Gastrocnemius medialis (tissue), 4 donors: ENCODE measurements at places on chromosomes 6 and 20. TPM values are rescaled to one million over a fixed set of nuclear protein-coding genes. Genes with fewer than 3 reads are reported as not detected.

- H3K27me3 ChIP-seq: no peaks in the 10 kb centered on the region
- peak overlapping the region; percentile 41 for H3K27ac ChIP-seq
- H3K4me1 ChIP-seq: no peaks in the 10 kb centered on the region
- no peaks in the 10 kb centered on the region for H3K36me3 ChIP-seq
- no peak for DNase-seq
Measured at GRCh38 chr6:5083813-5084359, 1.3 kb upstream of the PPP1R3G start.

Gene TNFRSF6B
- 4.4 TPM for total RNA-seq

Gene TRIM10
- not detected for total RNA-seq

Gene CFAP61
- total RNA-seq: 94.8 TPM

Gene SRSF12
- not detected for total RNA-seq

DNA sequence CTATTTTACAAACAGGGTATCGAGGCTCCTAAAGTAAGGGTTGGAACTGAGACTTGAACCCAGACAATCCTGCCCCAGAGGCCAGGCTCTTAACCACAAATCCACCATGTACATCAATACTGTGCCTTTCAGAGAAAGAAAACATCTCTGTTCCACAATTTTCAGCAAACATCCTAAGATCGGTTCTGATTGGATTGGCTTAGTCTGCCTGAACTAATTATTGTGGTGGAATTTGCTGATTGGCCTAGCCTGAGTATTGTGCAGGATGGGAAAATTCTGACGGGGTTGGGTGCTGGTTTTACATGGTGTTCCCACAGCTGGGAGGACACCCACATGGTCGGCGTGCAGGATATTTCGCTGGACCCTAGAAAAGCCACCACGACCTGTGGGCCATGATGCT is at the start of gene CLPSL1:
TSS of gene CLPSL1 (plus strand) at position 301 of the 400 bp plus-strand sequence. CDS start at position 393, 92 bp downstream.
- no peak within 1 kb of the TSS for H3K4me3 ChIP-seq
- H3K36me3 ChIP-seq: no peaks in the 10 kb centered on the region
- no peak for DNase-seq

GRCh38 chr6:116111552-116112528 is 11.2 kb downstream of the NT5DC1 start:
- no peak for DNase-seq
- no peaks in the 10 kb centered on the region for H3K4me1 ChIP-seq
- no peak overlapping the region for H3K4me3 ChIP-seq

DNA sequence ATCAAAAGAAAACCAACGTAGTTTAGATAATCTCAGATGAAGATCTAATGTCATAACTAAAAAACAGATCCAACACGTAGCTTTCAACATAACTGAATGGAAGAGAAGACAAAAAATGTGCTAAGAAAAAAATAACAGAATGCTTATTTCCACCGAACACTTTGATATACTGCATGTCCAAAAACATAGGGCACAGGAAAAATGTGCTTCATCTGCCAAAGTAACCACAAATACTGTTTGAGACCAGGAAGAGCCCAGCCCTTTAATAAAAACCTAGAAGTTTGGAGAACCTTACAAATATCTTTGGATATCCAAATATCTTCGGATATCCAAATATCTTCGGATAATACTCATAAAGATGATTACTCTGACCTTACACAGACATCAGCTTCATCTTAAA is 19.8 kb downstream of the LAMA4 start:
- no peaks in the 10 kb centered on the region for H3K27me3 ChIP-seq
- peaks cover 26% of the 10 kb centered on the region for H3K4me1 ChIP-seq
- no peak overlapping the region for H3K4me3 ChIP-seq
- H3K36me3 ChIP-seq: no peaks in the 10 kb centered on the region

DNA sequence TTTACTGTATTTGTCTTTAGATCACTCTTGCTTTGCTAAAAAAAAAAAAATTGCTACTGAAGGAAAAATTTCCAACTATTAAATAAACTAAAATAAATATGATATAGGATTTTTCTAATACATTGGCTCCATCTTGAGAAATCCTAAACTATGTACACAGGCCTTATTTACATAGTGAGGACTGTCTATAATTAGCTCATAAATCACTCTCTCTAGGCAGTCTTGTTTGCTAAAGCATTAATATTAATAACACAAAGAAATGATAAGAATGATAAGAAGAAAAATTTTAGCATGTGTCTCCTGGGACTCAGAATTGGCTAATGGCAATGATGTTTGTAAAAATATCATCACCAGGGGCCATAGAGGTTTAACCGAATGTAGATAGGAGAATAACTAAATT is 13.3 kb upstream of the CRYBG1 start:
- no peak for DNase-seq
- H3K27me3 ChIP-seq: no peaks in the 10 kb centered on the region
- H3K36me3 ChIP-seq: no peaks in the 10 kb centered on the region
- no peak overlapping the region for H3K4me3 ChIP-seq
- no peaks in the 10 kb centered on the region for H3K4me1 ChIP-seq
- H3K27ac ChIP-seq: no peak overlapping the region

DNA sequence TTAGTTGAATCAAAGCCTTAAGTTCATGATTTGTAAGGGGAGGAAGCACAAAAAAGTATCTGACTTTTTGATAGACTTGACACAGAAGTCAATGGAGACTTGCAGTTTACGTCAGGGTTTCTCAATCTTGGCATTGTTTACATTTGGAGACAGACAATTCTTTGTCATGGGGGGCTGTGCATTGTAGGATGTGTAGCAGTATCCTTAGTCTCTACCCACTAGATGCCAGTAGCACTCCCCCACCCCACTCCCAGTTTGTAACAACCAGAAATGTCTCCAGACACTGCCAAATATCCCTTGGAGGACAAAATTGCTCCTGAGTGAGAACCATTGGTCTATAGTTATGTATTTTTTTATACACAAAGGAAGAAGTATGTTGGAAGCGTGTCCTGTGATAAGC is 434.1 kb downstream of the RFPL4B start:
- no peaks in the 10 kb centered on the region for H3K4me1 ChIP-seq
- no peaks in the 10 kb centered on the region for H3K27me3 ChIP-seq
- no peak overlapping the region for H3K27ac ChIP-seq
- no peaks in the 10 kb centered on the region for H3K36me3 ChIP-seq
- H3K4me3 ChIP-seq: no peak overlapping the region
- no peak for DNase-seq

Gene BCAS1
- not detected for total RNA-seq

Gene ITPA
- total RNA-seq: 30.1 TPM

DNA sequence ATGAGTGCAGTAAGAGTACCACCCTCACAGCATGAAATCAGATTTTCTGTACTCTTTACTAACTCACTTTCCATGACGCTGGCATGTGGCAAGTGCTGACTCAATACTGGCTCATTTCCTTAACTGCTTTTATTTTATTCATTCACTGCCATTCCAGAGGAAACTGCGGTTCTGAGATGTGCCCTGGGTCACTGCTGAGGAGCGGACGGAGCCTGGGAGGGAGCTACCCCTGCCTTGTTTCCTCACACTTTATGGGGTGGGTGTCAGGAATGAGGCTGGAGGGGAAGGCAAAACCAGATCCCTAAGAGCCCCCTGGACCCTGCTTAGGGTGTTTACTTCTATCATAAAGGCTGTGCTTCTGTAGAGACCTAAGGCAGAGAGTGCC is 14.4 kb downstream of the NT5E start:
- H3K27ac ChIP-seq: no peak overlapping the region
- H3K36me3 ChIP-seq: no peaks in the 10 kb centered on the region
- H3K27me3 ChIP-seq: no peaks in the 10 kb centered on the region
- H3K4me1 ChIP-seq: peaks cover 7% of the 10 kb centered on the region

DNA sequence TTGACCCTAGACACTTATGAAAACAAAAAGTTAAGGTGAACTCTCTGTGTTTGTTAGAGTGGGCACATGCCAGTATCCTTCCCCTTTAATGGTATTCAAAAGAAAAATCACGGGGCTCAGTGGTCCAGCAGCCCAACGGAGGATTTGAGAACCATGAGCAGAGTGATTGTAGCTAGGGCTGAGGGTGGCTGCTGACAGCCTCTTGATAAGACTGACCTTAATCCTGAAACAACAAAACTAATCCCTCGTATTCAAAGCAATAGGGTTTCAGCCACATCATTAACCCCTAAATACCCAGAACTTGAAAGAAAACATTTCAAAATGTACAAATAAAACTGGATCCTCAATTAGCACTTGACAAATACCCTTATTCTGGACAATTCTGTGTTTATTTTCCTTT is 95.1 kb downstream of the SNAP25 start:
- H3K27me3 ChIP-seq: no peaks in the 10 kb centered on the region
- H3K4me3 ChIP-seq: no peak overlapping the region
- H3K36me3 ChIP-seq: no peaks in the 10 kb centered on the region
- no peak for DNase-seq

DNA sequence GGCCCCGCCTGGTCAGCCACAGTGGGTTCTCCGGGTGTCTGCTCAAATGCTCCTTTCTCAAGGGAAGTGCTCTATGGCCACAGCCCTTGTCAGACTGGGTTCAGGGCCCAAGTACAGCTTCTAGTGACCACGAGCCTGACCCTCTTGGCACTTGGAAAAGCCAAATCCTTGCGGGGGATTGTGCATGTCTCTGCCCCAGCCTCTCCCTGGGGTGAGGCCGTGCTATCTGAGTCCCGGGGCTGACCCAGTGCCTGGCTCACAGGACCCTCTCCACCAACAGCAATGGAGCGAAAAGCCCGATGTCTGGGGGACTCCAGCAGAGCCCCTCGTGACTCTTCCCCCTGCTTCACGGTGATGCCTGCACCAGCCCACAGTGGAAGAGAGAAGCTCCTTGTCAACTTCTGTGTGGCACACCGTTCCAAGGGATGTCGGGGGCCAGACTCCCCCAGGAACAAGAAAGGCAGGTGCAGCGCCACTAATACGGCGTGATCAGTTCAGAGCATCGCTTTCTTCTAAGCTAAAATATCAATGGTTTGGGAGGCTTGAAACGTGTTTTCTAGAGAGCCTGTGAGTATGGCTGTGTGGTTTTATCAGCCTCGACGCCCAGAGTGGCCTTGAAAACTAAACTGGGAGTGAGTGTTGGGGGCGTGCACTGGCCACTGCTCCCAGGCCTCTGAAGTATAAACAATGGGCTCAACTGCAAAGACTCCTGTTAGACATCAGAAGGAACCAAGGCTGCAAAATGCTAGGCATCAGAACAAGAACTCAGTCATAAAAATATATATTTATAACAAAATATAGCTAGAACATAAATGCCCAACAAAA is 51.9 kb downstream of the DLL1 start:
- no peaks in the 10 kb centered on the region for H3K4me1 ChIP-seq
- no peak for DNase-seq
- H3K36me3 ChIP-seq: no peaks in the 10 kb centered on the region
- H3K27ac ChIP-seq: no peak overlapping the region
- H3K4me3 ChIP-seq: no peak overlapping the region

- no peak overlapping the region for H3K27ac ChIP-seq
- H3K36me3 ChIP-seq: no peaks in the 10 kb centered on the region
- no peaks in the 10 kb centered on the region for H3K4me1 ChIP-seq
Measured at GRCh38 chr6:36713846-36714245, 16.2 kb downstream of the RAB44 start.

- H3K27me3 ChIP-seq: no peaks in the 10 kb centered on the region
- H3K36me3 ChIP-seq: no peaks in the 10 kb centered on the region
- H3K27ac ChIP-seq: no peak overlapping the region
Measured at GRCh38 chr20:48025661-48026060, 240.4 kb upstream of the SULF2 start.
